Stimulated activated CD8-positive, alpha-beta memory T cell treated with anti-CD3 and anti-CD28 coated beads, Interleukin-2, amount 100 ng/mL, for 1 hour (primary cell): ENCODE measurements at places on chromosomes 2 and 18.

DNA sequence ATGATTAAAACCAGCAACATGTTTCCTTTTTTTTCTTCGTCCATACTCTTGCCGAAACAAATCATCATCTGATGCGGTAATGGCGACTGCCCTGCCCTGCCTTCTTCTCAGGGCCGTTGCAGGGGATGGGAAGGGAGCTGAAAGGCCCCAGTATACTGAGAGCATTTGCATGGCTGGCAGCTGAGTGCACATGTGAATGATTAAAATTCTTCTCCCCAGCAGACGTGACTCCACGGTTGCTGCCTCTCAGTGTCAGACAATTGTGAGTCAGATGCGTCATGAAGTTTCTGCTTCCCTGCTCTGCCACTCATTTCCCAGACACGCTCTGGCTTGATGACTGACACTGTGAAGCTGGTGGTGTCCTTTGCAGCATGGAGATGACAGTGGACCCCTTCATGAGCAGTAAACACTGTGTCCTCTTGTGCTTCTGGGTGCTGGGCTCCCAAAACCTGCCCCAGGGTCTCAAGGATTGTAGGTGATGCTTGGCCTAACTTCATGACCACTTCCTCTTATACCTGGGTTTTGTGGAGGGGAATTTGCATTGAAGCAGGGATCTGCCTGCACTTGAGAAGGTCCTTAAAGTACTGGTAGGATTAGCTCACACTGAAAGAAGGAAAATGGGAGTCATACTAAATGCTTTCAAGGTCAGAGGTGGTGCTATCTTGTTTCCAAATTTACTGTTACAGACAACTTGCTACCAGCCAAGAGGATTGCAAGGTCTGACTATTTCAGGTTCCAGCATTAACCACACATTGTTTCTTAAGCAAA lies 222.5 kb upstream of the COPS8 start:
- no peak for DNase-seq

DNA sequence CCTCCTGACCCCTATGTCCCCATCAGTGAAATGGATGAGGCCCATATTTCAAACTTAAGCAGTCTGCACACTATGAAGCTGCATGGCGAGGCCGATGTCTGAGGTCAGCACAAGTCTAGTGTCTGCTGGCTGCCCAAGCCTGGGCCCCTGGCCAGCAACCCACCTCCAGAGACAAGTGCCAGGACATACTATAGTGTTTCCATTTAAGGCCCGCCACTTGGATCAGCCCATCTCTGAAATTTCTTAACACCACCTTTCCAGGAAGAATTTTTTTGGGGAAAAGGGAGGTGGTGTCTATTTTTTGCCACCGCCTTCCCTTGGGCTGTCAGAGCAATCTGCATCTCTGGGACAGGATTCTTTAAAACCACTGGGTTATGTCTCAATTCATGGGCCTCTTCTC lies 1.8 kb downstream of the ACVR1 start:
- no peak for DNase-seq

DNA sequence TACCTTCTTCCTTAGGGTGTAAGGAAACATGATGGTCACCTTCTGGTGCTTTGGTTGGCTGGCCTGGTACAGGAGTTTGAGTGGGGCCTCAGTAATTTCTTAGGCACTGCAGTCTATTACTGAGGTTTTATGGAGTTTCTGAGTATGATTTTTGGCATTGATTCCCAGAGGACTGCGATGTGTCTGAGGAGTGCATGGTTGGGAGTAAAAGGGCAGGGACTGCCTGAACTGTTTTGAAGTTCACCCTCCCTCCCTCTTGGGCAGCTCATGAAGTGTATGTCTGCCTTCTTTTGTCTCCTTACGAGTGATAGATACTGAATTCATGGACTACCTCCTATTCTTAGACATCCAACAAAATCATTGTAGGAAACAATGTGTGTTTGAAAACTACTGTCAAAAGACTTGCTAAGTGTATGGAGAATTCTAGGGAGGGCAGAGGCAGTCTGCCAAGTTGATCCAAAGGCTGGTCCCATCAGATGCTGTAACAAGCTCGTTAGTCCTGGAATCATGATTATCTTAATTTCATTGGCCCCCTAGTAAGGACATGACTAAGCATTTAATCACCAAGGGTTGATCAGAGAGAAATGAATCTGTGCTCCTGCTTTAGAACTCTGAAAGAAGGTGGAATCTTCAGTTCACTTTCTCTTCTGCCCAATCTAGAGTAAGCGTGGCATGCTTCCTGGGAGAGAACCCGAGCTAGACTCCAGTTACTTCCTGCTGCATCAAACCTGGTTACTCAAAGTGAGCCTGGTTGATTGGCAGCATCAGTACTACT lies 26.5 kb downstream of the LYPD6B start:
- DNase-seq = no peak

DNA sequence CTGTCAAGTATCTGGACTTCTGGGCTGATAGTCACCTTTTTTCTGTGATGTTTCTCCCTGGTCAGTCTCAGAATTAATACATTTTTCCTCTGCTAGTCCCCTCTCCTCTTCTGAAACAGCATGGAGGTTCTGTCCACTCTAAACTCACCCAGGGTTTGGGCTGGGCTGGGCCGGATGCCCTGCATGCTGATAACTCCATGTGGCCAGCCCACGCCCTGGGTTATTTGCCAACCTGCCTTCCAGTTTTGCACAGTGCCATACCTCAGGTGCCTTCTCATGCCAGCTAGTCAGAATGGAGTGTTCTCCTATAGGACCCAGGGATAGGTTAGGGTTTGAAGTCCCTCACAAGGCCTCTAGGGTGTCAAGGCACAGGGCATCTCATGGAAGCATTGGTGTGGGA lies 32.2 kb downstream of the MEX3C start:
- no peak for DNase-seq

DNA sequence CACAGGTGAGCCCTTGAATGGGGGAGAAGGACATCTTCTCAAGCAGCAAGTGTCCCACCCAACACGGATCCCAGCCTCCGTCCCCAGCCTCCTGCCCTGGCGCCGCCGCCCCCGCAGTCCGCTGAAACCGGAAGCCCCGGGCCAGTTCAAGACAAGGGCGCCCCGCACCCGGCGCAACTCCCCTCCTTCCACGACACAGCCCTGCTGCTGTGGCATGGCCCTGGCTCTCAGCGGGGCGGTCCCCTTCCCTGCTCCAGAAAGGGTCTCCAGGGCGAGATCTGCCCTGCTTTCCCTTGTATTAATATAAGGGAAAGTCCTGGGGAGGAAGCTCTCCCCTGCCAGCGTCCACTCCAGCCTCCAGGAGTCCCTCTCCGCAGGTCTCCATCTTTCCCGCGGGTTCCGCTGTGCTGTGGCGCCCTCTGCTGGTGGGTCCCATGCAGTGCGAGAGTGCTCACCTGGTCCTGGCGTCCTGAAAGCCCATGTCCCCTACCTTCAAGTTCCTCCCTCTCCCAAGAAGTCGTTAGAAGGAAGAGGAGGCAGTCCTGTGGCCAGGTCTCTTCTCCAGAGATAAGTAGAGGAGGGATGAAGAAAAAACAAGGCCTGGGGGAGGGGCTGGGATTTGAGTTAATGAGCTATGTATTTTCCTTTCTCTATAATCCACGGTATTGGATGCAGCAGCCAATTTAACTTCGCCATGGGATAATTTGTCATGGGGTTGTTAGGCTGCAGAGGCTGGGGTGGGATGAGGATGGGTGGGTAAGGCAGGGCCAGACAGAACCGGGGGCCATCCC lies 176.0 kb downstream of the SMAD2 start:
- peak; percentile 17 for DNase-seq

DNA sequence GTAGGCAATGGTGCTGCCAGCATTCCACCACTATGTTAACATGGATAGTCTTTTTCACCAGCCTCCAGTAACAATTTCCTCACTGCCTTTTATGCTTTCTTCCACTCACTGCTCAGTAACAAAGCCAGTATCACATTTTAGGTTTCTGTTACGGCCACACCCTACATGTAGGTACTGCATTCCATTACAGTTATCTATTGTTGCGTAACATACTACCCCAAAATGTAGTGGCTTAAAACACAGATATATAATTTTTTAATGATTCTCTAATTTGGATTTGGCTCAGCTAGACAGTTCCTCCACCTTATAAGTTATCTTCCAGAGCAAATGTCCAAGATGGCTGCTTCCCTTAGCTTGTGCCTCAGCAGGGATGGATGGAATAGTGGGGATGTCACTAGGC lies 498.7 kb upstream of the ACVR2A start:
- no peak for DNase-seq

DNA sequence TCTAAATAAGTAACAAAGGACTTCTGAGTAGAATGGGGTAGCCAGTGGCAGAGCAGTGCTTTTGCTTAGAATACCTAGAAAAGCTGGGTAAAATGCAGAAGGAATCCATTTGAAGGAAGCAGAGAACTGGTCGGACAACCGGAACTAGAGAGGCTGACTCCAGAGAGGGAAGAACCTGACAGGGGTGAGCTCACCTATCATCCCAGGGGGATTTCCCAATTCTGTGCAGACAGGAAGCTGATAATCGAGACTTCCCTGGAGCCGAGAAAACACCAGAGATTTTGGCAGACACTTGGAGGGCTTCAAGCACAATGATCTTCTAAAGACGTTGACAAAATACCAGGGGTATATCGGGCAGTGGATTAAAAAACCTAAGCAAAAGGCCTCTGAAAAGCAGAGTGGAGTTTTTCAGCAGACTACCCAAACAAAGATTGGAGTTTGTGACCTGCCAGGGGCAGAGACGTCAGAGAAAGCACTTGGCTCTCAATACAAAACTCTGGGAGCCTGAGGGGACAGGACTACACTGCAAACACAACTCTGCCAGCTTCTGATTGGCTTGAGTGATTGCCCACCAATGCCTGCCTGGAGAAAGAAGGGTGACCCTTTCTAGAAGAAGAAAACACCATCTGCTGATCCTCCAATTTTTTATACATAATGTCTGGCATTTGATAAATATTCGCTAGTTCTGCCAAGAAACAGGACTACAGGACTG lies 67.5 kb upstream of the TTN start:
- no peak for DNase-seq

GRCh38 chr2:127082974-127083373 lies 24.0 kb downstream of the BIN1 start:
- DNase-seq = no peak

DNA sequence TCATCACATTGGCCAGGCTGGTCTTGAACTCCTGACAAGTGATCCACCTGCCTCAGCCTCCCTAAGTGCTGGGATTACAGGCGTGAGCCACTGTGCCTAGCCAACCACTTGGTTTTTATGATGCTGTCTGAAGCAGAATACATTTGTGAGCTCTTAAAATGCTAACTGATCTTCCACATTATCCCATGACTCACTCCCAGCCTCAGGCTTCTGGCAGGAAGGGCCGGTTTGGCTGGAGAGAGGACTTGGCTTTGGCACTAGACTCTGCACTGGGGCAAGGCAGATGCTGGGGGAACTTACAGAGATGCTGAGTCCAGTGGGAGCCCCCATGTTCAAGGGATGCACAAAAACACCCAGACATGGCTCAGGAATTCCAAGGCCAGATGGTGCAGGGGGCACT lies 40.5 kb upstream of the SH3BP4 start:
- DNase-seq = no peak

- no peak for DNase-seq
Observed at GRCh38 chr18:79544386-79544963, 135.1 kb upstream of the CTDP1 start.

DNA sequence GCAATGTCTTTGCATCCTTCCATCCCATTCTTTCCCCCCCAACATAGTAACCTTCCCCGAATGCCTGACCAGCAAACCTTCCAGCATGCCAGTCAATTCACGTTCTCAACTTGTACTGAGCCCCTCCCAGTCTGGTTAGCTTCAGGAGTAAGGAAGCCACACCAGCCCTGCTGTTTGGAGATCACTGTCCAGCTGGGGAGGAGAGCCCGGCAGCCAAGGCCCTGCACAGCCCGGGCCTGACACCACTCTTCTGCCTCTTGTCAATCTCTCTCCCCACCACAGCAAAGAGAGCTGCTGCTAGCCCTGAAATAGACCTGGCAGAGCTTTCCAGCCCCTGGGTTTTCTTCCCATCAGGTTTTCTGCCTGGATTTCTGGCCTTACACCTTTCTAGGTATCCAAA lies 185.8 kb upstream of the ID2 start:
- DNase-seq = no peak

GRCh38 chr2:99726691-99727090 lies 236.9 kb upstream of the REV1 start:
- DNase-seq = no peak

DNA sequence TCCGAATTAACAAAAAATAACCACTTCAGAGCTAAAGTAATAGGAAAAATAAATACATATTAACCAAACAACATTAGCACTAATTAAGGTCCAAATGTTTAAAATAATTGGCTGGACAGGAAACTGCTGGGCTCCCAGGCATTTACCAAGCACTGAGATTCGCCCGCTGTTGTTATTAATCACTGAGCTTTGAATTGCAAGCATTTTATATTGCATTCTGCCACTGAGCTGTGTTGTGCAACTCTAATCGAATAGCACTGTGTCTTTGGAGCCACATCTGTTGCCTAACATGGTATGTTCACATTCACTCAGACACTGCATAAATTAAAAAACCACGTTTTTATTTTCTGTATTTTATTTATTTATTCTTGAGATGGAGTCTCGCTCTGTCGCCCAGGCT lies 88.9 kb downstream of the SOWAHC start:
- DNase-seq = no peak
